Kidney (tissue), 22 donors: ENCODE measurements at places on chromosomes 6 and 20. TPM values are rescaled to one million over a fixed set of nuclear protein-coding genes. Genes with fewer than 3 reads are reported as not detected.

DNA sequence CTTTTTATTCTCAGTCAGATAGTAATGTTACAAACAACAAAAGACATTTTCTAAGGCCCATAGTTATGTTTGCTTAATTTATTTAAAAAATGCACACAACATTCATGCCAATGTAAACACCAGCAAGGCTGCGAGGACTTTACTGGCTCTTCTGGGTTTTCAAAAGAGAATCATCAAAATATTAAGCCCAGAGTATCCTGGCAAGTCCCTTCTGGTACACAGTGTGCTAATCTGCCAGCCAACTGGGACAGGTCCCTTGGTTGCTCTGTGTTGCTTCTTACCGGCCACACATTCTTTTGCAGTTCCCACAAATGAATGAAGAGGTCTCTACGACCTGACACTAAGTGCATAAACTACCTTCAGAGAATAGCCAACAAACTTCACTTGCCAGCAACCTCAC lies 42.6 kb upstream of the SPDEF start:
- DNase-seq = no peak

DNA sequence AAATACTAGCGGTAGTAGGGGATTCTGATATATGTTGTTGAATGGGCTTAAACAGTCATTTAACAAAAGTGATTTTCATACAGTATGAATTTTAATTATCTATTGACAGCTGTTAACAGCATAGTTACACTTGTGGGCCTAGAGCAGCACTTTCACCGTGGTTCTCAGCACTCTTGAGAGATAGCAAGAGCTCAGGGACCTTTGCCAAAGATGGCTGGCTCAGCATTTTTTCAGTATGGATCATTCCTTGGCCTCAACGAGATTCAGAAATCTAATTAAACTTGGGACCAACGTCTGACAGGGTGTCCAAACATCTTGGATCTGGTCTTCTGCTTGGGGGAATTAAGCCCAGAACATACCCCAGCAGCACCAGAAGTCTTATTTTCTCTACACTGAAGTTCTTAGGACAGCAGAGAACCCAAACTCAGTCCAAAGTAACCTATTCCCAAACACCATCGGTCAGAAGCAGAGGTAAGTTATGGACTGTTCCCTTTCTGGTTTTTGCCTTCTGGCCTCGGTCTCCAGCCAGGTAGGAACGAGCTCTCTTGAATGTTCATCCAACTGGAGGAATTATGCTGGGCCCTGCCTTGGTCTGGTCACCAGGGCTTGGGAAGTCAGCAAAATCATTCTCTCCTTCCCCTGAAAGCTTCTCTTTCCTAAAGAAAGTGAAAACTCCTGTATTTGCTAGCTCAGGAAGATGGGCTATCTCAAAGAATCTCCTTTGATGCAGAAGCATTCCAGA lies 25.7 kb downstream of the PRPH2 start:
- DNase-seq = no peak

GRCh38 chr6:161676586-161676985 lies 402.7 kb upstream of the AGPAT4 start:
- no peak for DNase-seq

GRCh38 chr6:111792241-111792640 lies 81.0 kb downstream of the FYN start:
- DNase-seq = no peak

- DNase-seq = no peak
Measured at GRCh38 chr6:17930321-17930993, 57.0 kb downstream of the KIF13A start.

DNA sequence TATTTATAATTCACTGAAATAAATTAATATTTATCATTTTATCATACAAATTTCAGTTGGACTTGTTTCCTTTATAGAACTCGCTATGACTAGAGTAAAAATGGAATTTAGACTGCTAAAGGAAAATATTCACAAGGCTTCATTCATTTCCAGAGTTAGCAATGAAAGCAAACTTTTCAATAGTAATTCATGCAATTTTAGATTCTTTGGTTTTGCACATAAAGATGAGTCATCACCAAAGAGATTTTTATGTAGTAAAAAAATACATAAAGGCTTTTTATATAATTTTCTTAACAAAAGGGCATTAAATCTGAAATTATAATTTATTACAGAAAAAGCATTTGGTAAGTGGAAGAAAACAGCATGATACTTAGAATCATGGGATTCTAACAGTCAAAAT lies 37.2 kb upstream of the STXBP5 start:
- DNase-seq = no peak

DNA sequence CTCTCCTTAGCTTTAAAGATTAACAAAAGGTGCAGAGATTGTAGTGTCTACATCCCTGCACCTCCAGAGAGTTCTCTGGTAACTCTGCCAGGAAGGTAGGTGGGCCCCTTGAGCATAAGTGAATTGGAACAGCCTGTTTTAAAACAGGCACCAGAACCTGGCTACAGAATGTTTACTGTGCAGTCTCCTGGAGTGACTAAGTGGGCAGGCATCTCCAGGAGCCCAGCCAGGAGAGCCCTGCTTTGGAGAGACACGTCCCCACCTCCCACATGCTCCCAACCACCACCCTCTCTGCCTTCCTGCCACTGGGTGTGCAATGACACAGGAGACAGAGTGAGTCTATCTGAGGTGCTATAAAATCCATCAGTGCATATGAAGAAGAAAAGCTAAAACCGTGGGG lies 110.3 kb upstream of the EYA4 start:
- no peak for DNase-seq

MRPL14 gene
- polyA plus RNA-seq = 71.5 TPM

PRR18 gene
- not detected for polyA plus RNA-seq

LY6G6C gene
- not detected for polyA plus RNA-seq
